ENCODE measurements at places on chromosomes 16 and 17.

- DNase-seq: no peak
These were observed 8.3 kb upstream of the CENPT start for GRCh38 chr16:67855789-67856188.

DNA sequence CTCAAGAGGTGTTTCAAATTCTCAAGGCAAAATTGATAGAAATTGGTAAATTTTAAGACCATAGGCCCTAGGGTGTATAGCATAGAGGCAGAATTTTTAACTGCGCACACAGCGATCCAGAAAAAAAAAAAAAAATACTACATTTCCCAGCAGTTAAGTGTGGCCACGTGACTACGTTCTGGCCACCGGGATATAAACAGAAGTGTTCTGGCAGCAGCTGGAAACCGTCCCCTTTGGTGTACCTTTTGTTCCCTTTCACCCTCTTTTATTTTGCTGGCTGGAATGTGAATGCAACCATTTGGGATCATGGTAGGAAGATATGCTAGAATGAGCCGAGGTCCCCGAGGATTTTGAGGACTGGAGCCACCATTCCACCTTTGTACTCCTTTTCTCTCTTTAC is 52.7 kb upstream of the AKAP1 start:
- no peak for DNase-seq

GRCh38 chr17:60908324-60908723 is 230.7 kb downstream of the BCAS3 start:
- DNase-seq: no peak

- no peak for DNase-seq
These were observed 51.0 kb downstream of the CNOT1 start for GRCh38 chr16:58578642-58579041.

- no peak for DNase-seq
These were observed 5.6 kb upstream of the RBL2 start for GRCh38 chr16:53428681-53429080.

GRCh38 chr16:14635395-14636165 is 2.8 kb downstream of the BFAR start:
- DNase-seq: no peak

DNA sequence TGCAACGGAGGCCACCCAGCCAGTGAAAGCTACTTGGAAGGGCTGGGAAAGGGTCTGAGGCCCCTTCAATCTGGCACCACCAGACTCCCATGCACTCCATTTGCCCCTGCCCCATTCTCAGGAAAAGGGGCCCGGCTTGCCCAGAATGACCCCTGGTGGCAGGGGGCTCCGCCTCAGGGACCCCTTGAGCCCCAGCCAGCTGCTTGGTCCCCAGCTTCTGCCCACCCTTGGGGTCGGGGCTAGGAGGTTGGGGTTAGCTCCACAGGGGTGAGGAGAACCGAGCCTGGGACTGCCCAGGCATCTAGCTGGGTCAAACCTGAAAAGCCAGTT is 1.3 kb downstream of the RHBDF1 start:
- DNase-seq: no peak

DNA sequence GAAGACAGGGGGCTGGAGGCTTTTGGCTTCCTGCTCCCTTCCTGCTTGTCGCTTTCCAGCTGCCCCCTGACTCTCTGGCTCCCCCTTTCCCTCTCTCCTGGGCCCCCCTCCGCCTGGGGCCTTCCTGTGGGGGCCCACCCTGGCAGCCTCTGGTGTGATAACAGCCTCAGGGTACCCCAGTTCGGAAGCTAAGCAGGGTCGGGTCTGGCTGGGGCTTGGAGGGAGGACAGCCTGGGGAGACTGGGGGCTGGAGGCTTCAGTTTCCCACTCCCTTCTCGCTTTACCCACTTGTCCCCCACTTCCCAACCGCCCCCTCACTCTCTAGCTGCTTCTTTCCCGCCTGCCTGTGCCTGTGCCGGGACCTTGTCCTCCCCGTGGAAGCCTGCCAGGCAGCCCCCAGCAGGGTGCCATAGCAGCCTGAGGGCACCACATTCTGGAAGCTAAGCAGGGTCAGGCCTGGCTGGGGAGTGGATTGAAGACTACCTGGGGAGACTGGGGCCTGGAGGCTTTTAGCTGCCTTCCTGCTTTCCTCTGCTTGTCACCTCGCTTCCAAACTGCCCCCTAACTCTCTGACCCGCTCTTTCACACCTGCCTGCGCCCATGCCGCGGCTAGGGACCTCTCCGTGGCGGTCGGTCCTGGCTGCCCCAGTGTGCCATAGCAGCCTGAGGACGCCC is 2275.5 kb downstream of the TP53TG3F start:
- no peak for DNase-seq

DNA sequence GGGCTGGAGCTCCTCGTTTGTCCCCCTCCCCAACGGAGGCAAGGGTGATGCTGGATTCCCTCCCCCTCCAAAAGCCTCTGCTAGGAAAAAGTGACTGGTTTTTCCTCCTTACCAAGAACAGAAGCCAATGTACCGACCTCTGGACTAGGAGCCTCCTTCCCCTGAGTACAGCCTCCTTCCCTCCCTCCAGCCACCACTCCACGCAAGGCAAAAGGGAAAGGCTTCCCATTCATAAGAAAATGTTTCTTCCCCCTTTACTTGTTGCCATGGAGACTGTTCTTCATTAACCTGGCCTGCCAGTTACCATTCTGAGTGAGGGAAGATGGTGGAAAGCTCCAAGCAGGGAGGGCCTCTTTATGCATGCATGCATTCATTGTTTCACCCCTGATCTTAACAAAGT is 4.3 kb upstream of the PIMREG start:
- DNase-seq: no peak

GRCh38 chr17:35448214-35448898 is at the start of gene SLFN13:
Gene SLFN13, minus strand, starts transcription at chr17:35448766. Its CDS starts 3,086 bp downstream, at chr17:35445680.
- peak; percentile 13 for DNase-seq

DNA sequence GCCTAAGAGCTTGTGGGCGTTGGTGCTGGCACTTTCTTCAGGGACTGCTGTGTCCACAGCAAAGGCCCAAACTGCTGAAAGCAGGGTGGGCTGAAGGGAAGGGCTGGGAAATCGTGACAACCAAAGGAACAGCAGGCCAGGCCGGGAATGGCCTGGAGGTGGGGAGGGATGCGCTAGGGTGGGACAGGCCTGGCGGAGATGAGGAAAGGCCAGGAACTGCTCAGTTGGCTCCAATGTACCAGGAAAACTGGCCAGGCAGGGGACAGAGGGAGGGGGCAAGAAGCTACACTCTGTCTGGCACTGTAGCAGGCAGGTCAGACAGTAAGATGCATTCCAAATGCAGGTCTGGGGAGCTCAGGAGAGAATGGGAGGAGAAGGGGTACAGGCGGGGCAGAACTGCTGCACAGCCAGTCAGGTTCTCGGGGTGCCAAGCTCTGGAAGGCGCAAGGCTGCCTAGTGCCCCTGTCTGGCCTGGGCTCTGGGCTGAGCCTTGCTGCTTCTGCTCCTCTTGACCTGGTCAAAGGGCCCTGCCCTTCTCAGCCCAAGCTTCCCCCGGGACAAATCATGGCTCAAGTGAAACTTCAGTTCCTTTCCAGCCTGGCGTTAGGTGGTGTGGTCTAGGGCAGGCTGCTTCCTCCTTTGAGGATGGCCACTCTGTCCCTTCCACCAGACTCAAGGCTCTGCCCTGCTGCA is 7.3 kb downstream of the PNMT start:
- no peak for DNase-seq

DNA sequence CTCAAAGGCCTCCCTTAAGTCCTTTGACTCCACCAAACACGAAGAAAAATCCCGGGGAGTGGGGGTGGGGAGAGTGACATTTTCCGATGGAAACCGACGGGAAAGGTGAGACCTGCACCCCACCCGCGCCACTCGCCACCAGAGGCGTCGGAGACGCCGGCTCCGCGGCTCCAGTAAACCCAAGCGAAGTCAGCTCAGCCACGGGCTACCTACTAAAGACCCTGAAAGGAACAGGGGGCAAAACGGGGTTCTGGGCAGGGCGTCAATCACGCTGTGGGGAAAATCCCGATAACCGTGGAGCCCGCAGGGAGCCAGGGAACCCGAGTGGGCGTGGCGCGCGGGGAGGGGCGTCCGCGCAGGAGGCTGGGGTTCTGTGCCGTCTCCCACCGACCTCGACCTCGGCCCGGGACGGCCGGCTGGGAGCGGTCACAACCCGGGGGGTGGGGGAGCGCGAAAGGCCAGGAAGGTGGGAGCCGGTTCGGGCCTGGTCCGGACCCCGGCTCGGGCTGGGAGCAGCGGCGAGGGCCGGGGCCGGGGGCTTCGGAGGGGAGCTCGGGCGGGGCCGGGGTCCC is 565 bp downstream of the WDR45B start:
- DNase-seq: peak; percentile 46

DNA sequence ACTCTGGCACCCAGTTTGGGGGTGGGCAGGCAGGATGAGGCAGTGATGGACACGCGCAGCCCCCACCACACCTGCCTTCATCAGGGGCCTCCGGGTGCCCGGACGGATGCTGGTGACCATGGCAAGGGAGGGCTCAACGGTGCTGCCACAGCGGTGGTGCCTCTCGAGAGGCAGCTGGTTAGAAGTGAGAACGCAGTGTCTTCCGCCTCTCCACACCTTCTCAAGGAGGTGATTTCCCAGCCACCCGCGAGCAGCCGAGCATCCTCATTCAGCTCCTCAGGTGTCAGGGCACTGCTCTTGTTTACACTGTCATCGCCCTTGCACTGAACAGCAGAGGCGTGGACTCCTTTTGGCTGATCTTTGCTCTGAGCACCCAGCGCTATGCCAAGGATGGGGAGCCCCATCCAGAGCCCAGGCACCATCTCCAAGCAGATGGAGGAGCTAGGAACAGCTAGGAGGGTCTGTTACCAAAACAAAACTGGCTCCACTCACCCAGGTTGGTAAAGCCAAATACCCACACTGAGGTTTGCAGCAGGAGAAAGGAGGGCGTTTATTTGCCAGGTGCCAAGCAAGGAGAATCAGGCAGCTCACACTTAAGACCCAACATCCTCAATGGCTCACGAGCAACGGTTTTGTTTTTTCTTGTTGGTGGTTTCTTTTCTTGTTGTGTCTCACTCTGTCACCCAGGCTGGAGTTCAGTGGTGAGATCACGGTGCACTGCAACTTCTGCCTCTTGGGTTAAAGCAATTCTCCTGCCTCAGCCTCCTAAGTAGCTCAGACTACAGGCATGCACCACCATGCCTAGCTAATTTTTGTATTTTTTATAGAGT is 174.3 kb upstream of the TNRC6C start:
- DNase-seq: no peak

- DNase-seq: peak; percentile 87
These were observed 6.7 kb downstream of the SPACA3 start for GRCh38 chr17:32998111-32998886.

DNA sequence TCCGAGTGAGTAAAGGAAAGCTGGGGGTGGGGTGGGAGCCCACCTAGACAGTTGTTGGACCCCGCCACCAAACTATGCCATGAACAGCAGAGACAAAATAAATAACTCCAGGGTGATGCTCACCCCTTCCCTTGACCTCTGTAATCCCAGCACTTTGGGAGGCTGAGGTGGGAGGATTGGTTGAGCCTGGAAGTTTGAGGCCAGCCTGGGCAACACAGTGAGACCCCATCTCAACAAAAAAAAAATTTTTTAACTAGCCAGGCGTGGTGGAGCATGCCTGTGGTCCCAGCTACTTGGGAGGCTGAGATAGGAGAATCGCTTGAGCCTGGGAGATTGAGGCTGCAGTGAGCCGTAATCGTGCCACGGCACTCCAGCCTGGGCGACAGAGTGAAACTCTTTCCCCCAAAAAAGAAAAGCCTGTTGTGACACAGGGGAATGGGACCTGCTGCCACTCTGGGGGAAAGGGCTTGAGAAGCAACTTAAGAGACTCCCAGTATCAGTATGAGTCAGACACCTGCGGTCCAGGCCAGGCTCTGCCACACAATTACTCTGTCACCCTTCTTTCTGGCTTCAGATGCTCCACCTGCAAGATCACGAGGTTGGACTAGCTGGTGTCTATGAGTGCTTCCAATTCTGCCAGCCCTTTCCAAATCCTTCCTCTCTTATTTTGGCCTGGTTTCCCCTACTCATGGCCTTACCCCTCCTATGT is 5.0 kb downstream of the SGCA start:
- no peak for DNase-seq

GRCh38 chr16:49441366-49441780 is 67.8 kb downstream of the C16orf78 start:
- no peak for DNase-seq

DNA sequence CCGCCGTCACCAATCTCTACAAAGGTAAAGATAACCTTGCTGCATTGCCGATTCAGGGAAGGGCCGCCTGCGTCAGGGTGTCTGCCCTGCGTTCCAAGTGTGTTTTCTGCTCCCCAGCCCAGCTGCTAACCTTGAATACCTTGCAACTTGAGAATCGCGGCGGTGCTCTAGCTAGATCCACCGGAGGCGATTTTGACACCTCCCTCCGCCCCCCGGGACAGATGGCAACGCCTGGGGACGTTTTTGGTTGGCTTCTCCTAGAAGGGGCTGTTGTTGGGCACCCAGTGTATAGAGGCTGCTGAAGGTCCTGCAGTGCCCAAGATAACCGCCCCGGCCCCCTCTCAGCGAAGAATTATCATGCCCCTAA is 1.5 kb downstream of the HAPSTR1 start:
- DNase-seq: no peak

DNA sequence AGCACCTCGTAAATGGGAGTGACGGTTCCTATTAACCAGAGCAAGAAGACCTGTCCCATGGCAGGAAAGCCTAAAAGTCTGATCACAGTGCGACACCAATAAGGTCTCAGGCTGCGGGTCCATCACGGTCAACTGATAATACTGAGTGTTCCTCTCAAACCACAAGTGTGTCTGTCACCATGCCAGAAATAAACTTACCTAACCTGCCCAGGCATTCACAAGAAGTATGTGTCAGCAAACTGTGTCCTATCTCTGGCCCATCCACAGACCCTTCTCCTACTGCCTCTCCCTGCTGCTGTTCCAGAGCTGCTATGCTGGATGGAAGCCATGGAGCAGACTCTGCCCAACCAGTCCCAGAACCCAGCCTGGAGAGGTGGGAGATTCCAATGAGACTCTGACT is 73.5 kb downstream of the ZNF423 start:
- DNase-seq: no peak

GRCh38 chr17:79733692-79734070 is 2.9 kb downstream of the ENPP7 start:
- DNase-seq: no peak

GRCh38 chr16:56836410-56837230 is 28.4 kb upstream of the SLC12A3 start:
- no peak for DNase-seq

- no peak for DNase-seq
These were observed 44.9 kb downstream of the ABCA8 start for GRCh38 chr17:68910251-68910705.

GRCh38 chr17:58300336-58300735 is 19.6 kb upstream of the MPO start:
- no peak for DNase-seq

DNA sequence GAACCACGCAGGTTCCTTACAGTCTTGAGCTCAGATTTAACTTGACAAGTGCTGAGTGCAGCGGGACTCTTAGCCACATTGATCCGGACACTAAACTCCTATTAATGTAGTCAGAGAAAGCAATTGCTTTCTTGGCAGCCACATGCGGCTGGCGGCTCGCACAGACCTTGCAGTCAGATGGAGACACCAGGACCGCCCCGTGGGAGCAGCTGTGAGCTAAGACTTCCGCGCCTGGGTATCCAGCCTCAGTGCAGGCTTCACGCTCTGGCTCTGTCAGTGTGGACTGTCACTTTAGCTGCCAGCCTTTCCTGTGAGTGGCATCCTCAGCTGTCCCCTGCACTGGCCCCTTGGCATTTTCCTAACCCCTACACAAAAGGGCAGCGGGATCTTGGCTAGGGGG is 80.9 kb upstream of the NLRP1 start:
- DNase-seq: no peak

Data from AG08395 (cell line).